ENCODE measurements at places on chromosomes 7 and 10.
A peak's percentile ranks its signal among the peaks of the same experiment; 100 is the strongest.

DNA sequence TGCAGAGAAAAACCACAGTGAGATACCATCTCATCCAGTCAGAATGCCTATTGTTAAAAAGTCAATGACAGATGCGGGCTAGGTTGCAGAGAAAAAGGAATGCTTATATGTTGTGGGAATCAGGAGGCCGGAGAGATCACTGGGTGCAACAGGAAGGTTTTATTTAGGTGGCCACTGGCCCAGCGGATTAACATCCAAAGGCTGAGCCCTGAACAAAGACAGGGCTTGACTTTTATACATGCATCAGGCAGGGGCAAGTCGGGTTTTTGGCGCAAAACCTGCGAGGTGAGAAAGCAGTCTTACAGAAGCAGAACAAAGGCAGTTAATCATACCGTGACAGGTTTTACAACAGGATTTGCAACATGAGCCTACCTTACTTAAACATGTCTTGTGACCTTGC, 620 bp downstream of the ZNF117 start:
- no peak for DNase-seq

GRCh38 chr7:56023500-56023899, 27.7 kb downstream of the PSPH start:
- no peak for DNase-seq

GRCh38 chr10:64630534-64630933, 1109.3 kb downstream of the REEP3 start:
- DNase-seq, result no peak

DNA sequence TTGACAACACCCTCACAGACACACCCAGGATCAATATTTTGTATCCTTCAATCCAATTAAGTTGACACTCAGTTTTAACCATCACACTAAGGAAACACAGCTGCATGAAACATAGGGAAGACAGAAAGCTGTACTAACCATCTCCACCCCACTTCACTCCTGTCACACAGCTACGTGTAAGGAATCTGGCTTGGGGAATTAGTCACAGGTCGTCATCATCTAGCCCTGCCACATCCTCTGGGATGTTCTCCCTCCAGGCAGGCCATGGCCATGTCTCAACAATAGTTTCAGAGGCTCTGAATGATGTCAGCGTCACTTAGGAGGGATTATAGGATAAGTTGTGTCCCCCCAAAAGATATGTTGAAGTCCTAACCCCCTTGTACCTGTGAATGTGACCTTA, 10.8 kb upstream of the SEMA3C start:
- DNase-seq, result no peak

- DNase-seq, result peak; percentile 51
Observed at GRCh38 chr10:108970016-108970415, 953.3 kb downstream of the XPNPEP1 start.

Measured in hematopoietic multipotent progenitor cell treated with erythropoietin and hydrocortisone succinate and interleukin-3 and kit ligand, for 4 days (in vitro differentiated cells).